NCI-H1694 (cell line): ENCODE measurements at places on chromosomes 2 and 18.

GRCh38 chr2:52520644-52521043 lies 1247.0 kb upstream of the CHAC2 start:
- DNase-seq, result no peak

DNA sequence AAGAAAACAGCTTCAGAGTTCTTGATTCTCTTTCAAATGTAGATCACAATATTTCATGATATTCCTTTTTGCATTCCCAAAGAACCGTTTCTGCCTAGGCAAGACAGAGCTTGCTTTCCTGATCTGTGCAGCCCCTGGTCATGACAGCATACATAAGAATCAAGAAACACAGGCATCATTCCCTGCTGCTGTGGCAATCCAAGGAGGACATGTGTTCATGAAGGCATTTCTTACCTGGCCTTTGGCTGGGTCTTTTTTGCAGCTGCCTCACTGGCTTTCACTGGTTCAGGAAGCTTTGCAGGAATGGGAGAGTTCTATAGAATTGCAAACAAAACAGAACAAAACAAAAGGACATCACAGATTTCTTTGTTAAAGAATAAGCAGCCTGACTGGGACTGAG lies 87.6 kb upstream of the NFU1 start:
- DNase-seq, result no peak

DNA sequence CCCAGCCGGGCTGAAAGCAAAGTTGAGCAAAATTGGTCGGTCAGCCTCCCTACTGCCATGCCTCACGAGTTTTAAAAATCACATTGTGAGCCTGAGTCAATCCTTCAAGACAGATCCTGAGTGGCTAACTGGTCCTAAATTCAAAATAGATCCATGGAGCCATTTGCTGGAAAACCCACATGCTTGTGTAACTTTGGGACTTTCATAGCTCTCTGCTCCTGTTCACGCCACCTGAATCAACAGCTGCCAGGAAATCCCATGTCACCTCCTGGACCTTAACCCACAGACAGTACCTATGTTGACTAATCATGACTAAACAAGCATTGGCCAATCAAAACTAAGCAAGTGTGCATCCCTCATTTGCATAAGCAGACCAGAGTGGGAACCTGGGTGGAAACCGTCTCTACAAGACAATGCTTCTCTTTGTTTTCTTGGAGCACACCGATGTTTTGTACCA lies 42.8 kb upstream of the LDLRAD4 start:
- no peak for DNase-seq

DNA sequence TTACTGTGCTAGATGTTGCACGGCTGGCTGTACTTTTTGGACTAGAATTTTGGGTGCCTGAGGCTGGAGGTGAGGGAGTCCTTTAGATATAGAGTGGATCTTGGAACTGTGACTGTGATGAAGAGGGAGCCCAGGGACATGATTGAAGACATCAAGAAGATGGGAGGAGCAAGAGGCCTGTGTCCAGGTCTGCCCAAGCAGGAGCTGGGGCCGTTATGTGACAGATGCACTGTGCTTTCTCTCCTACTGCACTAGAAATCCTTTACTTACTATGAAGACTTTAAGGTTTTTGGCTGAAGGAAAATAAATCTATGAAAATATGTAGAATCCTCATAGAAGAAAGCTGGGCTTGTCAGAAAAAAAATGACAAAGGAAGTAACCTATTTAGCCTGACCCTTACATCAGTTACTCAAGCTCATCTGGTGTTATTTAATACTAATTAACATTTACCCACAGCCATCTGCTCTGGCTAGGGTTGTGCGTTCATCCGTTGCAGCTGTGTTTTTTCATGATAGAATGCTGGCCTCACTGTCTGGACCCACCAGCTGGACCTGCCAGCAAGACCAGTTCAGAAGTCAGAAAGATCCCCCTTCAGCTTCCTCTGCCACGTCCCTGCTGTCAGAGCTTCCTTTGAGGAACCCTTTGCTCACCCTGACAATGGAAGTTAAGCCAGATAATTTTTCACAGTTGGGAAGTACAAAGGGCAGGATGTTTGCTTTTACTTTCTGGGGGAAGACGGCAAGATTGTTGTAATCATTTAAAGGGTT lies 16.7 kb downstream of the TSN start:
- peak; percentile 66 for DNase-seq

GRCh38 chr2:154187948-154188347 lies 316.2 kb downstream of the GALNT13 start:
- no peak for DNase-seq

DNA sequence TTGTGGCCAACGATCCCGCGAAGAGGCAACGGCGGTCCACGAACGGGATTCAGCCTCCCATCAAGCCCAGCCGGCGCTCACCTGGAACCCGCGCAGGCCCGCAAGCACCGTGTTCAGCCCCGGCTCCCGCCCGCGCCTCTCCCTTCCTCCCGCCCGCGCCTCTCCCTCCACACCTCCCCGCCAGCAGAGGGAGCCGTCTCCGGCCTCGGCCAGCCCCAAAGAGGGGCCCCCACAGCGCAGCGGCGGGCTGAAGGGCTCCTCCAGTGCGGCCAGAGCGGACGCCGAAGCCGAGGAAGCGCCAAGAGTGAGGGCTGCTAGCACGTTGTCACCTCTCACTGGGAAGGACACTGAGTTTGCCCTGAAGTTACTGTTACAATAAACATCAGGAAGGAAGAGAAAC lies 55.3 kb upstream of the LAPTM4A start:
- DNase-seq, result no peak

DNA sequence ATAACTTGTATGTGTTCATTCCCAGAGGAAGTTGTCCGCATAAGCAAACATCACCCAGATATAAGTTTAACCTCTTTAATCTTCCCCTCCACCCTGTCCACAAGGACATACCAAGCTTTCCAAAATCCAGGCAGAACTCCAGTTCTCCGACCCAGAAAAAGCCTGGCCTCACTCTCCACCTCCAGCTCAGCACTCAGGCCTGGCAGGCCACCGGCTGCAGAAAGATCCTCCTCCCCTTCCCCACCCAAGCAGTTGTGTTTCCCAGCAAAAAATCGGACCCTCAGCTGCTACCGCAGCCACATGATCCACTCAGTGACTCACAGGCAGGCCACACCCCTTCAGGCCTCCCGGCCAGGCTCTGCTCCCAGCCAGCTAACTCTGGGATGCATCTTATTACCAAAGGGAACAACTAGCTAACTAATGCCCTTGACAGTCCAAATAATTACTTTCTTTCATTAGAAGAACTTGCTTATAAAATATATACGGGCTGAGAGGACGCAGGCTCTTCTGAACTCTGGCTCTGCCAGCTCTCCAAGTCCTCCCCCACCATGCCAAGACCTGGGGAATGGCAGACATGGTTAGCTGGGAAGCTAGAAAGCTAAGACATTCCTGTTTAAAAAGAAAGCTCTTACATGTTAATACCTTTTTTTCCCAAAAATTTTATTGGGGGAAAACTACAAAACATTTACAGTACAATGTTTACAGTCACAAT lies 4.5 kb downstream of the ZFP36L2 start:
- peak; percentile 66 for DNase-seq

- DNase-seq, result no peak
Observed at GRCh38 chr2:112877423-112877822, 33.5 kb upstream of the IL37 start.

- DNase-seq, result peak; percentile 73
Observed at GRCh38 chr2:86078774-86079545, 26.7 kb downstream of the POLR1A start.

DNA sequence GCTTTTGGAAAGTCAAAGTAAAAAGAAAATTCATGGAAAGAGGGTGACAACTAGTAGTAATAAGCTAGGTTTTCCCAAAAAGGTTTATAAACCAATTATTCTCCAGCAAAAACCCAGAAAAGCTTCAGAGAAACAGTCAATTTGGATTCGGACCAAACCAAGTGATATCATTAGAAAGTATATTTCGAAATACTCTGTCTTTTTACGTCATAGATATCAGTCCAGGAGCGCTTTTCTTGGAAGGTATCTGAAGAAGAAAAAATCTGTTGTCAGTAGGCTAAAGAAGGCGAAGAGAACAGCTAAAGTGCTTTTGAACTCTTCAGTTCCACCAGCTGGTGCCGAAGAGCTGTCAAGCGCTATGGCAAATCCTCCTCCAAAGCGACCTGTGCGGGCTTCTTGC lies 36.6 kb downstream of the ZDBF2 start:
- DNase-seq, result no peak

GRCh38 chr2:59012234-59012633 lies 771.1 kb upstream of the FANCL start:
- no peak for DNase-seq

- DNase-seq, result no peak
Observed at GRCh38 chr18:28114472-28114871, 62.5 kb downstream of the CDH2 start.

GRCh38 chr18:35570182-35570581 lies 11.4 kb upstream of the GALNT1 start:
- DNase-seq, result no peak

- DNase-seq, result no peak
Observed at GRCh38 chr2:179237209-179237946, 27.3 kb downstream of the SESTD1 start.

DNA sequence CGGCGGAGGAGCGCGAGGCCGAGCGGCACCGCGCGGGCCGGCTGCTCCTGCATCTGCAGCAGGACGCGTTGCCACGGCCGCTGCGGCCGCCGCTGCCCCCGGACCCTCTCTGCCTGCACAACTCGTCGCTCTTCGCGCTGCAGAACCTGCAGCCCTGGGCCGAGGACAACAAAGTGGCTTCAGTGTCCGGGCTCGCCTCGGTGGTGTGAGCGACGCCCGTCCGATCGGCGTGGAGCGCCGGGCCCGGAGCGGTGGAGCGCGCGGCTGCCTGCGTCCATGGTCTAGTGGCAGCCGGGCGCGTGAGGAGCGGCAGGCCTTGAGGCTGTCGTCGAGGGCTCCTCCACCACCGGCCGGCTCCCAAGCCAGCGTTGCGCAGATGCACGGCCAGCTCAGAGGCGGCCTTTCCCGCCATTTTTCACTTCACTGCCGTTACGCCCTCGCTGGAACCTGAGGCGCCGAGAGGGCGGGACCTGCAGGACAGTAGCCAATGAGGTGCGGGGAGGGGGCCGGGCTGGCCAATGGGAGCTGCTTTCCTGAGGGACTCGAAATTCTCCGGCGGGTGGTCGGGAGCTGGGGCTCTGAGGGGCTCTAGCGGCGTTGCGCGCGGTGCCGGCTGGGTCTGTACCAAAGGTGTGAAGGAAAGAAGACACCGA lies 1.9 kb downstream of the TLX2 start:
- no peak for DNase-seq

DNA sequence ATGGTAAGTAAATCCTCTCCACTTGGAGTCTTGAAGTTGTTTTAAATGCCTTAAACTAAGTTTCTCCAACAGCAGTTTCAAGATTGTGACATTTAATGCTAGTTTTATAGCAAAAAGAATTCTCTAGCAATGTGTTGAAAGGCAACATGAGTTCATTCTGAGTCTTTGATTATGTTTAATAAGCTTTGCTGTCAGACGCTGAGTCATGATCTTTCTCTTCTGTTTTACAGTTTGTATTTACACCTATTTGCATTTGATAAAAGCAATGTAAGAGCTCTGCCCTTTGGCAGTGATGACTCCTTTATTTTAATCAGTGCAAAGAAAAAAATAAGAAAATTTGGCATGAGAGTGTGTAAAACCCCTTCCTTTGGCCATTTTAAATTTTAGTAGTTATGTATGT lies 497.7 kb downstream of the STK39 start:
- DNase-seq, result no peak

DNA sequence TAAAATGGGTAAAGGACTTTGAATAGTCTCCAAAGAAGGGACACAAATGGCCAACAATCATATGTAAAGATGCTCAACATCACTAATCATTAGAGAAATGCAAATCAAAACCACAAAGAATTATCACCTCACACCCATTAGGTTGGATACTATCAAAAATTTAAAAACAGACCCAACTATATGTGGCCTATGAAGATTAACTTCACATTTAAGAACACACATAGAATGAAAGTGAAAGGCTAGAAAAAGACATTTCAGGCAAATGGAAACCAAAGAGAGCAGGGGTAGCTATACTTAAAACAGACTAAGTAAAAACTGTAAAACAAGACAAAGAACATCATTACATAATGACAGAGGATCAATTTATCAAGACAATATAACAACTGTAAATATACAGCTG lies 53.5 kb upstream of the ASPRV1 start:
- DNase-seq, result no peak

GRCh38 chr2:219426068-219426443 lies 7.9 kb downstream of the DES start:
- no peak for DNase-seq

DNA sequence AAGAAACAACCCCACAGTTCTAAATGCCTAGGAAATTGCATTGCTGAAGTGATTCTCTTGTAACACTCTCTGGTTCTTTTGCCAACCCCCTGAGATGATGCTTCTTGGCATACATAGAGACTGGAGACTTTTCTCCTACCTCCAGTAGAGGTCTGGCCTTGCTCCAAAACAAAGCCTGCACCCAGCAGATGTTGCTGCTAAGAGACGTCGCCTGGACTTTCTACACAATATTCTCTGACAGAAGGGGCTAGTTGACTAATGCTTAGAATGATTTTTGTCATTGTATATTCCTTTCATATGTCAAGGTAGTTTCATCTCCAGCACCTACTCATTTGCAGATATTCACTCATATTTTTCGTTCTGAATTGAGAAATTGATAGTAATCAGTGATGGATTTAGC lies 24.6 kb downstream of the SOWAHC start:
- peak; percentile 85 for DNase-seq

DNA sequence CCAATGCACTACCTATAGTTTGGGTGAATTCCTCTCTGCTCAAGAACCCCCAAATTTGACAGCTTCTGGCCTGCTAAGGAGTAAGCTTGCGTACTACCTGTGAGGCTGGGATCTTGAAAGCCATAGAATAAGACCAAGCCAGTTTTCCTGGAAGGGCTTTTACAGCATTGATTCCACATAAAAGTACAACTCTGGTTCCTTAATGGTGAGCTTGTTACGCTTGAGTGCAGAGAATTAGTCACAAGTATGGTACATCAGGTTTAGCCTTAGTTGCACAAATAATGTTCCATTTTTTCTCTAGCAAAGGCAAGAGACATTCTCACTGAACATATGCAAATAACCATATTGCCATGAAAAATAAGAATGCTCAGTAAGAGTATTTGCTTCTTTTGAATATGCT lies 39.1 kb upstream of the STK39 start:
- no peak for DNase-seq

DNA sequence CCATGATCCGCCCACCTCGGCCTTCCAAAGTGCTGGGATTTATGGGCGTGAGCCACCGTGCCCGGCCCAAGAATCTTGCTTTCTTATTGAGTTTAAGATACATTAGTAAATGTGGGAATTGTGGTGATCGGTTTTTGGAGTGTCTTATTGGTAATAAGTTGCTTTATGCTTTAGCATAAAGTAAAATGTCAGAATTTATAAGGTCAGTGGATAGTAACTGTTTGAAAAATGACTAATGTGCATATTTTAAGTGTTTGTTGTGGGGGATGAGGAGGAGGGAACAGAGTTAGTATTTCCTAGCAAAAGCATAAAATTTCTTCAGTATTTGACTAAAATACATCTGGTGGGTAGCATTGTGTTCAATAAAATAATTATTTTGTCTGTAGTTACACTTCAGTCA lies 77.4 kb downstream of the SLC39A10 start:
- no peak for DNase-seq
